ENCODE measurements at places on chromosomes 3 and 15.
A peak's percentile ranks its signal among the peaks of the same experiment; 100 is the strongest.

- DNase-seq, result no peak
Observed at GRCh38 chr3:138901567-138901966, 45.4 kb downstream of the FOXL2 start.

- no peak for DNase-seq
Observed at GRCh38 chr3:172271386-172271976, 176.8 kb downstream of the GHSR start.

DNA sequence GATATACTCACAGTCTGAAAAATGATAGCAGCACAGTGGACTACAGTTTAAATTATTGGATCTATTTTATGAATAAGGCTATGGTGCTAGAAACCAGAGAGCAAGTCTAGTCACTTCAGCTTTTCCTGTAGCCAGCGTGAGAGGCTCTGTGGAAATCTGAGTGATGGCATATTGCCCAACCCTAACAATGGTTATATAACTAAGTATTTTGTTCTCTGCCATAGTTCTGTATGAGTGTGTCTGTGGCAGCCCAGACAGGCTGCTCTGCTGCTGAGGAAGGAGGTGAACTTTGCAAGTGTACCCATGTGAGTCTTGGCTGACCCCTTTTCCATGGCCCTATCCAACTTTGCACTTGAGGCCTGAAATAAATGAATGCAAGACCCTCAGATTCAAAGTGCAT, 105.7 kb downstream of the LRTM1 start:
- no peak for DNase-seq

DNA sequence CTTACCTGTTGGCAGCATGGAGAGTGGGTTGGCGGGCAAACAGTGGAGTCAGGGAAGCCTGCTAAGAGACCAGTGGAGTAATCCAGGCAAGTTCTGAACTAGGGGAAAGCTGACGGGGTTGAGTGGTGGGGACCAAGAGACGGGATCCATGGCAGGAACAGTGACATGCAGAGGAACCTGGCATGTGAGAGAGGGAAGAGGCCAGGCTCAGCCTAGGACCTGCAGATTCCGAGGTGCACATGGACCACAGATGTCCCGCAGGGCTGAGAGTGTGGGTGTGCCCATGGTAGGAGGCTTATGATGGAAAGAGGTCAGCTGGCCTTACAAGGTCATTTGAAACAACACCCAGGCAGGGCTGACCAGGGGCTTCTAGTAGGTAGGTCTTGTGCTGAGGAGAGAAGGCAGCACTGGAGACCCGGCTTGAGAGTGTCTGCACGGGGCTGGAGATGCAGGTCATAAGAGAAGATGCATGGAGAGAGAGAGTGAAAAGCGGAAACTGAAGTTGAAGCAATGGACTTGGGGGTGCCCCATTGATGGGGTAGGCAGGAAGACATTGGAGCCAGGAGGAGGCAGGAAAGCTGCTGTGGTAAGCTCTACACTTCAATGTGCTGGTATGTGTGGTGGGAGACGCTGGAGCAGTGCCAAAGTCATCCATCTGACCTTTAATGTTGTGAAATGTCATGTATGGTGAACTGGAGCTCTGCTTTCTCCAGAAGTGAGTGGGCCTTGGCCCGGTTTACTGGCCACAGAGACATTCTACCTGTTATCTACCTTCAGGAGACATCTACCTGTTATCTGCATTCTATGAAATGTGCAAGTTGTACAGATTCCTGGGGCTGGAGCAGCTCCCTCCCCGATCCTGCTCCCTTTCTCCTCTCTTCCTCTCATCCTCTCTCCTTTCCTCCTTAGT, 4.6 kb downstream of the SPSB4 start:
- DNase-seq, result no peak

DNA sequence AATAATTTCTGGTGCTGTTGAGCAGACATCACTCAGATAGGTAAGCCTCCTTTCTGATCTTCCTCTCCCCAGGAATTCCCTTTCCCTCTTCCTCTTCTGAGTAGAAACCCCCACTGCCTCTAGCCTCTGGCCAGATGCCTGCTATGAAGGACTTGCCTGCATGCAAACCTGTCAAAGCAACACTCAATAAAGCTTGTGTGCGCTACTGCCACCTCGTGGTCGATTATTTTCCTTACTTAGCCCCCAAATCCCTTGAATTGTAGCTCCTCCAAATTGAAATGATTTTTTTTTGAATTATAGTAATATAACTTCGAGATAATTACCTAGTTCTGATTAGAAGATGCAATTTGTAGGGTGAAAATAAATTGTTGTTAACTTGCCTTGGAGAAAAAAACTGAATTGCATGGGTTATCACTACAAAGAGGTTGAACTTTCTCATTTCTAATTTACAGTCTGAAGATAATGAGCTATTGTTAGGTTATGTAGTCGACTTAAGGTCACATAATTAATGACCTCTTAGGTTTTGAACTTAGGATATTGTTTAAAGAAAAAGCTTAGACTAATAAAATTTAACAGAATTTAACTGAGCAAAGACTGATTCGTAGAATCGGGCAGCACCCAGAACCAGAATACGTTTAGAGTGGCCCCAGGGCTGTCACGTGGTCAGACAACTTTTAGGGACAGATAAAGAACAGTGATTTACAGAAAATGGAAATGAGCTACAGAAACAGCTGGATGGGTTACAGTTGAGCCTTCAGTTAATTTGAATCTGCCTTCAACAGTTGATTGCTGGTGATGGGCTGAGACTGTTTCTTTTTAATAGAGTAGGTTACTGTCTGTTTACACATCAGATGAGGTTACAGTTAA, 269.3 kb downstream of the ARPP21 start:
- peak; percentile 3 for DNase-seq

DNA sequence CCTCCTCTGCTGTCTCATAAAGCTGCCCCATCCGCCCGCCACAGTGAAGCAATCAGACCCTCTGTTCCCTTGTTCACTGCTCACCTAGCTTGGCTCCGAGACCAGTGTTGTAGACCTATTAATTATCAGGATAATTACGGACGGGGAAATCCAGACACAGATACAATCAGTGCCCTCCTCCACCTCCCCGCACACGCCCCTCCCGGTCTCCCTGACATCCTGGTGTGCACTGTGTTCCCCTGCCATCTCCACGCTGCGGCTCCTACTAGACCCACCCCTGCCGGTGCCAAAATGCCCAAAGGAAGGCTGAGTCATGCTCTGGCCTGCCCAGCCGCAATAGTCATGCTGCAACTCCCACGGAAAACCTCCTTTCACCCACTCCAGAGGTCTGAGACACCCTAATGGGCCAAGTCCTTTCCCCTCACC, 277.3 kb upstream of the TLE3 start:
- DNase-seq, result no peak

- DNase-seq, result no peak
Observed at GRCh38 chr15:39180483-39180933, 400.4 kb upstream of the THBS1 start.

DNA sequence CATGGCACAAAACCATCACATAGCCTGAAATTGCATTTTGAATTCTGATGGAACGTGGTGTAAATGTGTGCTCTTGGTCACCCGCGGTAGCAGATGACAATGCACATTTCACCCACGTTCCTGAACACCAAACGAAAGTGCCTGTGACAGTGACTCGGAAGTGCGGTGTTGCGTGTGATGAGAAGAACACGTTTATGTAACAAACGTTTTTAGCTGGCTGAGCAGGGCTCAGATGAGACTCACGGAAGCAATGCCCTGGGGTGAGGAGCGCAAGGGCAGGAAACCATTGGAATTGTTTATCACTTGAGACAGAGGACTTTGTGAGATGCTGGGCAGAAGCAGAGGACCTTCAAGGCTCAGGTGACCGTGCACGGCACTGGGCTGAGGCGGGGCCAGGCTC, 449.2 kb upstream of the CFAP20DC start:
- no peak for DNase-seq

GRCh38 chr3:161401389-161401788, 30.1 kb upstream of the SPTSSB start:
- no peak for DNase-seq

DNA sequence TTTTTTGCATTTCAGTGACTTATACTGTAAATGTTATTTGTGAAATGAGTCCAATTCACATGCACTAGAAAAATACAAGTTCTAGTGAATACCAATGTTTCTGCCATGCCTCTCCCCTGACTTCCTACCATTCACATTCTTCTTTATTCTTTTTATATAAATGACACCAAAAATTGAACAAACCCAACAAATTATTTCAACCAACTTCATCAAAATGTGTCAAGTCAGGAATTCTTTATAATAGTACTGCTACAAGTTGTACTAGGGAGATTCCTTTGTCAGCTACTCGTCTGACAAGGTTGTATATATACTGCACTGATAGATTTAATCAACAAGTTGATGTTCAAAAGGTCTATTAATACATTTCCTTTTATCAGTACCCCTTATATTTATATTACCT, 3.0 kb downstream of the TBL1XR1 start:
- DNase-seq, result no peak

GRCh38 chr3:190608850-190609589, 95.1 kb downstream of the IL1RAP start:
- no peak for DNase-seq

GRCh38 chr3:61233746-61234145, 17.5 kb downstream of the FHIT start:
- no peak for DNase-seq

- DNase-seq, result no peak
Observed at GRCh38 chr3:126731044-126731443, 27.0 kb downstream of the CHCHD6 start.

GRCh38 chr3:160245261-160245800, 20.1 kb downstream of the C3orf80 start:
- no peak for DNase-seq

- DNase-seq, result no peak
Observed at GRCh38 chr3:184525337-184526087, 36.1 kb upstream of the EPHB3 start.

GRCh38 chr3:130900959-130901358, 7.1 kb downstream of the ATP2C1 start:
- DNase-seq, result no peak

DNA sequence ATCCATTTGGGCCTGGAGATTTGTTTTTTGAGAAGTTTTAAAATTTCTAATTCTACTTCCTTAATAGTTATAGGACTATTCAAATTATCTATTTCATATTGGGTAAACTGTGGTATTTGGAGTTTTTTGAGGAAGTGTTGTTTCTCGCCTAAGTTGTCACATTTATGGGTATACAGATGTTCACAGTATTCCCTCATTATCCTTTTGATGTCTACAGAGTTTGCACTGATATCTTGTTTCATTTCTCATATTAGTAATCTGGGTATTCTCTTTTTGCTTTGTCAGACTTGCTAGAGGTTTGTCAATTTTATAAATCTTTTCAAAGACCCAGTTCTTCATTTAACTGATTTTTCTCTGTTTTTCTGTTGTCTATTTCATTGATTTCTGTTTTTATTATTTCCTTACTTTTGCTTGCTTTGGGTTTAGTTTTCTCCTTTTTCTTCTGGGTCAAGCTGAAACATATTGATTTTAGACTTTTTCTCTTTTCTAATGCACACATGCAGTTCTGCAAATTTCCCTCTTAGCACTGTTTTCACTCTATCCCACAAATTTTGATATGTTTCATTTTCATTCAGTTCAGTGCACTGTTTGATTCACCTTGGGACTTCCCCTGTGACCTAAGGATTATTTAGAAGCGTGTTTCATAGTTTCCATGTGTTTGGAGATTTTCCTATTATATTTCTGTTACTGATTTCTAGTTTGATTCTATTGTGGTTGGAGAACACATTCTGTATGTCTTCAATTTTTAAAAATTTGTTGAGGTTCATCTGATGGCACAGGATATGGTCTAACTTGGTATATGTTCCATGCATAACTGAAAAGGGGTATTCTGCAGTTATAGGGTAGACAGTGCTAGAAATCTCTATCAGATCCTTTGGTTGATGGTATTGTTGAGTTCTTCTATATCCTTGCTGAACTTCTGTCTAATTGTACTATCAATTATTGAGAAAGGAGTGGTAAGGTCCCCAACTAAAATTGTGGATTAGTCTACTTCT, 79.6 kb downstream of the SUMF1 start:
- DNase-seq, result no peak

- no peak for DNase-seq
Observed at GRCh38 chr3:69250014-69250413, 127.6 kb upstream of the LMOD3 start.

GRCh38 chr3:30751610-30752299, 142.7 kb downstream of the GADL1 start:
- peak; percentile 9 for DNase-seq

DNA sequence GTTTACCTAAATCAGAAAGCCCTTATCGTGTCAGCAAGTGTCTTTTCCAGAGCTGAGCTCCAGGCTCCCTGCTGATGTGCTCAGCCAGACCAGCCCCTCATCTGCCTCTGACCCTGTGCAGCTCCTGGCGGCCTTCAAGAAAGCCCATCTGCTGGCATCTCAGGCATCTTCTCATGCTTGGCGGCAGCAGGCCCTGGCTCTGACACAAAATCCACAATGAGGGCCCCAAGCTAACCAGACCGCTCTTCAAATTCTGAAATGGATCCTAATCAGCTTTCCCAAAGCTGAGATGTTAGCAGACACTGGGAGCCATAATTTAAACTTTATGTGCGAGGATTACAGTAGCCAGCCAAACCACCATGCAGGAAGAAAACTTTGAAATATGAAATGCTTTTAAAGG, 50.8 kb upstream of the CTDSPL start:
- DNase-seq, result no peak

DNA sequence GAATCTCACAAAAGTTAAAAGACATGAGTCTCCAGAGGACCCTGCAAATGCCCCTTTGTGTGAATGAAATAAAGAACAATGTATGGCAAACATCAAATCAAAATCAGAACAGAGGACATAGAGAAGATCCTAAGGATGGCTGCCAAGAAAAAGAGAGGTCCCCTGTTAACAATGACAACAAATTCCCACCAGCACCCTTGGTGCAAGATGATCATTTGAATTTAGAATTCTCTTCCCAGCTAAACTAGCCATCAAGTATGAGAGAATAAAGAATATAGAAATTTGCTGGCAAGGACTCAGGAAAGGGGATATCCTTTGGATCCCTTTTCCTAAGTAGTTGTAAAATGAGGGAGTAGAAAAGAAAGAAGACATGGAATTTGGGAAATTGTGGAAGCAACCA, 8.2 kb downstream of the GP5 start:
- DNase-seq, result no peak

DNA sequence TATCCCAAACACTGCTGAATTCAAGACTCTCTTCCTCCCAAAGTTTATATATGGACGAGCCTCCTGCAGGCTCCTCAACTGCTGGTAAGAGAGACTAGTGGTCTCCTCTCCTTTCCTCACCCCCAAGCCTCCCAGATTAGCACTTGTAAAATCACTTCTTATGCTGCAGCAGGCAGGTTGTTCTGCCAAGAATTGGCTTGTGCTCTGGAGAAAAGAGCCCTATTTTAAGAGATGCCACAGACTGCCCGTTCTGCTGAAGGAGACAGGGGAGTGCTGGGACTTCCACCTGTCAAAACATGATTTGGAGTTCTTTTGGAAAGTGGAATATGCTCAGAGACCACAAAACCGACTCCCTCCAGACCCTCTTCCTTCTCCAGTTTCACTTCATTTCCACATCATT, 230.9 kb upstream of the EIF1B start:
- DNase-seq, result no peak

DNA sequence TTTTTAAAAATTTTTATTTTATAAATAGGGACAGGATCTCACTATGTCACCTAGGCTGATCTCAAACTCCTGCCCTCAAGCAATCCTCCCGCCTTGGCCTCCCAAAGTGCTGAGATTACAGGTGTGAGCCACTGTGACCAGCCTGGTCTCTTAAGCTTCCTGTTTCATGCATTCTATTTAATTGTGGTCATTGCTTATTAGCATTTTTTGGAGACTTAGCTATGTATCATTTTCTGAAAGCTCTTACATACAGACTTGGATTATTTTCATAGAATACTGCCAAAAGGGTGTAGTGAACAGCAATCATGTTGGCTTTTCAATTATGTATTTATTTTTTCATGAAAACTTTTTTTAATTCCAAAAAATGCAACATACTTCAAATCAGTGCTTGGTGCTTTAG, 51.5 kb upstream of the DCUN1D1 start:
- DNase-seq, result no peak

GRCh38 chr3:149395107-149396089, 17.9 kb upstream of the TM4SF1 start:
- no peak for DNase-seq
